ENCODE measurements at places on chromosomes 12 and 14. TPM values are rescaled to one million over a fixed set of nuclear protein-coding genes. Genes with fewer than 3 reads are reported as not detected.

DNA sequence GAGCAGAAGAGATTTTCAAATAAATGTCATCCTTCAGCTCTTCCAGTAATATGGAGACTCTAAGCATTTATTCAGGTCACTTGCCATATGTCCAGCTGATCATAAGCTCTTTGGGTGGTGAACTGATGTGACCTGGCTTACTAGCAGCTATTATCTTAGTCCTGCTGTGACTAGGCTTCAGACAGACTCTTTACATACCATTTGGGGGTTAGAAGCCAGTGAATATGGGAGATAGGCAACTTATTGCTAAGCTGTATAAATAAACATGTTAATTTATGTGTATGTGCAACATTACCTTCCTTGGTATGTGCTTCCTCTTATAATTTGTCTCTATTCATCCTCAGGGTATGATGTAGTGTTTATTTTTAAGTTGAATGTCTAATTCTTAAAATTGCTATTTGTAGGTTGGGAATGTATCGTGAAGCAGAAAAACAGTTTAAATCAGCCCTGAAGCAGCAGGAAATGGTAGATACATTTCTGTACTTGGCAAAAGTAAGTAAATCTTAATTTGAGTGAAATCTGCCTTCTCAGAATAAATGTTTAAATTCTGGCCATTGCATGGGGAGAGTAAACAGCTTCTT, 32.4 kb downstream of the TTC8 start:
- DNase-seq = no peak

WDR20 gene
- 24.0 TPM for total RNA-seq

NAV3 gene
- total RNA-seq = 6.6 TPM

- DNase-seq = no peak
These were observed 964.2 kb downstream of the NRXN3 start for GRCh38 chr14:79134361-79134760.

NFATC4 gene
- 37.8 TPM for total RNA-seq

- DNase-seq = peak; percentile 58
These were observed 536.3 kb upstream of the CCDC196 start for GRCh38 chr14:65949711-65950516.
